Right kidney (tissue), 9 donors: ENCODE measurements at places on chromosomes 3 and 15.

DNA sequence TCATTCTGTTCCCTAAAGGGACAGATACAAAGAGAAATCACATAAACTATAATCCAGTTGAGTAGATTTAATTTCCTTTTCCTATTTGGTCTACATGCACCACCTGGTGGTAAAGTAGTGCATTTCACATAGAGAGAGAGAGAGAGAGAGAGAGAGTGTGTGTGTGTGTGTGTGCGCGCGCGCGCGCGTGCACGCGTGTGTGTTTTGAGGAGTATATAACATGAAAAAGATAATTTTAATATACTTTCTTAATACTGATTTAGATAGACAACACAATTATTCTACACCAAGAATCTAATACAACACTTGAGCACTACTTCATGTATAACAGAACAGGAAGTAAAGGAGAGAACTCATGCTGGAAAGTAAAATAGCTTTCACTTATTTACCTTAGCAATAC lies 1.1 kb upstream of the FGF7 start:
- DNase-seq: peak; percentile 73

DNA sequence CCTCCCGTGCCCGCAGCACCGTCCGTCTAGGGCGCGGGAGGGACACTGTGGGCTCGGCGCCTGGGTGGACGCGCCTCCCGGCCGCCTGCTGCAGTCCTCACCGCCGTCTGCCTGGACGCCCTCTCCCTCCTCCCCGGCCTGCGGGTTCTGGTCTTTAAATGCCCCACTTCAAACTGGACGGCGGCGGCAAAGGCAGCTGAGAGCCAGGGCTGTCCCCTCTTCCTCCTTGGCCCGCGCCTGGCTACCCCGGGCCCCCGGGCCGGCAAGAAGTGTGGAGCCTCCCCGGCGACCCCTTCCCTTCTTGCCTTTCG lies 426 bp downstream of the CBLB start:
- DNase-seq: peak; percentile 97

DNA sequence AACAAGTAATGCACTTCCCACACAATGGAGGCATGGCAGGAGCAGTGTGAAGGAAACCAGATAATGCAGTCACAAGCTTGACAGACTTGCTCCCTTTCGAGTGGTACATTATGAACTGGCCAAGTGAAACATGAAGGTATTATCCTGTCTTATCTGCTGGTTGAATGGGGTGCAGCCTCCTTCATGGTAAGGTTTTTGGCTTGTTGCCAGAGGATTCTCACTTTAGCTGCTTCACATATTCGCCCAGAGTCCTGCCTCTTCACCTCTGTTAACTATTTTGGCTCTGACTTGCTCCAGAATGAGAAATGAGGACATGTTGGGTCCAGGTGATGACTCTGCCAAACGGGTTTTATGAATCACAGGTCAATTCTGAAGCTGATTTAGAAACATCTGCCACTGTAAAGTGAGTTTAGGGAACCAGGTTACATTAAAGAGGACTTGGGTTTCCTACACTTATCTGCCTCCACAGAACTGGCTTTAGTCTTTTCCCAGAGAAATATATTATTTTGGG lies 19.5 kb upstream of the CCDC39 start:
- no peak for DNase-seq

- DNase-seq: no peak
These were observed 78.6 kb downstream of the MYLK start for GRCh38 chr3:123805504-123805903.

DNA sequence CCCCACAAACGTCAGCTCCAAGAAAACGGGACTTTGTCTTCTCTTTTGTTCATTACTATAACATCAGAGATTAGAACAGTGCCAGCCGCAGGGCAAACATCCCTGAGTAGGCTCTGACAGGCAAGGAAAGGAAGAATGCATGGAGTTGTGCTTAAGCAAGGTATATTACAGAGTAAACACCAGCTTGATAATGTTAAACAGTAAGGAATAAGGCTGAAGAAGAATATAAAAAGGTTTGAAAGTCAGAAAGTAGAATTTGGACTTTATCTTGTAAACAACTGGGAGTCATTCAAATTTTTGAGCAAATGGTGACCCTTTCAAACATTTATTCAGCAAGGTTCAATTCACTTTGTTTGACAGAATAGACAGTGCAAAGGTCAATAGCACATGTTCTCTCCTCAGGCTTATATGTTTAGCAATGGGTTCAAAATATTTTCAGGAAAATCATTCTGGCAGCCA lies 11.0 kb downstream of the GABPB1 start:
- no peak for DNase-seq

DNA sequence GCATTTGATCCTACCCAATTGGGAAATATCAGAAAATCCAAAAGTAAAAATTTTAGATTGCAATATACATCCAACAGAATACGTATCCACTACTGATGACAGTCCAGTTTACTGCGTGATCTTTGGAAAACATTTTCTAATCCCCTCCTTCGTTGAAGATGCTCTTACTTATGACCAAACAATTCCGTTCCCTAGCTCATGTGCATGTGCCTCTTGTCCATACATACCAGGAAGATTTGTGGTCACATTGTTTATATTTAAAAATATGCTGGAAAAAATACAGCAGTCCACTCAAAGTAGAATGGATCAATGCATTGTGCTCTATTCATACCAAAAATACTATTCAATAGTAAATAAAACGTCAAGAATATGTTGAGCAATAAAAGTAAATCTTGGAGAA lies 135.3 kb downstream of the CHL1 start:
- DNase-seq: no peak

- DNase-seq: no peak
These were observed 61.8 kb downstream of the SENP2 start for GRCh38 chr3:185647880-185648210.

GRCh38 chr3:14680716-14681115 lies 5.8 kb downstream of the C3orf20 start:
- no peak for DNase-seq

DNA sequence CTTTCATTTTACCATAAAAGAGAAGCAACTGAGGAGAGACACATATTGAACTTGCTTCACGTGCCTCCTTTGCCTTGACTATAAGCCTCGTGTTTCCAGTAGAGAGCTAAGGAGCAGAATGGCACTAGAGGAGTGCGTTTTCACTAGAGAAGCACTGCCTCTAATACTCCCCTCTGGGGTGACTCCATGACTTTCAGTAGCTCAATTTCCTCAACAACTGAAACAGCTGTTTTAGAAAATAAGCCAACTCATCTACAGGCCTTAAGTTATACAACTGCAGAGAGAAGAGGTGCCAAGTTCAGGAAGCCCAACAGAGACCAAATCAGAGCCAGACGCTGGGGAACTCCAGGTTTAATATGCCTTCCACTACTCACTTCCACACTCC lies 1.9 kb downstream of the UBP1 start:
- peak; percentile 23 for DNase-seq

- DNase-seq: no peak
These were observed 76.0 kb downstream of the CFAP20DC start for GRCh38 chr3:58973796-58974195.

GRCh38 chr15:25544076-25544475 lies 105.3 kb upstream of the UBE3A start:
- no peak for DNase-seq

GRCh38 chr15:67884514-67885174 lies 44.8 kb upstream of the RNU6-1 start:
- peak; percentile 72 for DNase-seq

GRCh38 chr3:152236716-152237115 lies 32.0 kb upstream of the MBNL1 start:
- no peak for DNase-seq

- DNase-seq: no peak
These were observed 240.8 kb upstream of the CMC1 start for GRCh38 chr3:28000608-28001007.

DNA sequence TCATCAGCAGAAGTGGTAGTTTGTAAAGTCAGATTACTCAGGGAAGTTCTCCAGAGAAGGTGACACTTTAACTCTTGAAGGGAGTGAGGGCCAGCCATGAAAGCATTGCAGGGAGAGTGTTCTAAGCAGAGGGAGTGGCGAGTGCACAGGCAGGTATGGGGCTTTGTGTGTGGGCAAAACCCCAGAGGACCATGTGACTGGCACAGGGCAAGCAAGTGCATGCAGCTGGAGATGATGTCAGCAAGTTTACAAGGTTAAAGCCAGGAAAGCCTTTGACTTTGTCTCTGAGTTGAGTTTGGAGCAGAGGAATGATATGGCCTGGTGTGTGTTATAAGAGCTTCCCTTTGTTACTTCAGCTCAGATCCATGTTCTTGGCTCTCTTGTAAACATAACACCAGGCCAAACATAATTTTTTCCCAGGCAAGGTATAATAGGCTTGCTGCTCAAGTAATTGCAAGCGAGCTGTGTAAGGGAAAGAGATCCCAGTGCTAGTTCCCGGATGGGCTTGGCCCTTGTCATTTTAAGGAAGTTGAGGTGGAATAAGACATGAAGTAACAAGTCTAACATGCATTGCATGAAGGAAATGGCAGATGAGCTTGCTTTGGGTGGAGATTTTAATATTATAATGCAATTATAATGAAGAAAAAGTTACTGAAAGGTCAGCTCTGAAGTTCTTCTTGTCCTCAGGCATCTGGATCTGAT lies 341.1 kb upstream of the LRRC3B start:
- DNase-seq: no peak

- DNase-seq: no peak
These were observed 56.8 kb upstream of the IMPG2 start for GRCh38 chr3:101377209-101377608.

DNA sequence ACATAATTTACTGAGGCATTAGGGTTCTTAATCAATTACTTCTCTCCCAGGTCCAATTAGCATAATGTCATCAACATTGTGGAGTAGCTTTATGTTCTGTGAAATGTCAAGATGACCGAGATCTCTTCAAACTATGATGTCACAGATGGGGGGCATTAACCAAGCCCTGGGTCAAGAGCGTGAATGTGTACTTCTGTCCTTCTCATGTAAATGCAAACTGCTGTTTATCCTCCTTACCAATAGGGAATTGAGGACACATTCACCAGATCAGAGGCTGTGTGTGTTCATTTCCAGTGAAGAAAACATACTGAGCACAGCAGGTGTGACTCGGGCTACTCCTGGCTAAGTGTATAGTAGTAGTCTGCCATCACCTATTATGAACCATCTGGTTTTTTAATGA lies 177.9 kb downstream of the MINAR1 start:
- no peak for DNase-seq

GRCh38 chr3:175005881-175006280 lies 146.7 kb downstream of the NAALADL2 start:
- DNase-seq: no peak

GRCh38 chr15:20644896-20645295 lies 103.3 kb upstream of the GOLGA6L6 start:
- no peak for DNase-seq

DNA sequence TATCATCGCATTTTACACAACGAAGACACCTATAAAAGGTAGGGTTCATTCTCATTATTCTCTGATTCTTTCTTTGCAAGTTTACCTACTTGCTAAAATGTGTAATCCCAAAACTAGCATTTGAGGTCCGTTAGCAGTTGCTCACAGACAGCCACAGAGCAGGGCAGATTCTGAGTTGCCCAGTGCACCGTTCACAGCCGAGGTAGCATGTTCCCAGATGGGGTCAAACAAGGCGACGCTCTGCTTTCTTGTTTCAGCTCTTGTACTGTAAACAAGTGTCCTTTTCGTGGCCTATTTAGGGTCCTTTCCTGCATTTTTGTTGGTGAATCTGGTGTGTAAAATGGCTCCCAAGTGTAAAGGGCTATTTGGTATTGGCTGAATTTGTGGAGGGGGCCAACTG lies 3.1 kb downstream of the PPP1R2 start:
- DNase-seq: no peak

DNA sequence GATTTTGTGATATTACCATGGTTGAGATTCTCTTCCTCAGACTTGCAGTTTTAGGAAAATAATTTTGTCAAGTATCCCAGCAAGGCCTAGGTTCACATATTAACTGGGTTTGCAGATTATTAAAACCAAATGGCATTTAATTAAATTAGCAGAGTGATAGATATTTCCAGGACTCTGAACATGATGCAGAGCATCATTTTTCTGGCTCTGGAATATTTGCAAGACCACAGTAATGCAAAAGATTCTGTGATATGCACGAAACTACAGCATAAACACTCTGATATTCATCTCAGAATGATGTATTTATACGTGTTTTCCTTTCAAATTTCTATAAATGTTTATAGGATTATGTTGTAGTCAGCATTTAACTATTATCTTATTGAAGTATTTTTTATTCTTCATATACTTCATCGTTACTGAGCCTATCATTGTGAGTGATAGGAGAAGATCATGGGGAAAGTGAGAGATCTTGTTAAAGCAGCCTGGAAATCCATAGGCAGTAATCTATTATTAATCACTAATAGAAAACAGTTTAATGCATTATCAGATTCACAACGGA lies 1245.6 kb downstream of the OTOL1 start:
- DNase-seq: no peak

GRCh38 chr3:197149-197827 lies 725 bp downstream of the CHL1 start:
- peak; percentile 43 for DNase-seq

GRCh38 chr15:27973886-27974285 lies 125.2 kb downstream of the OCA2 start:
- DNase-seq: no peak

DNA sequence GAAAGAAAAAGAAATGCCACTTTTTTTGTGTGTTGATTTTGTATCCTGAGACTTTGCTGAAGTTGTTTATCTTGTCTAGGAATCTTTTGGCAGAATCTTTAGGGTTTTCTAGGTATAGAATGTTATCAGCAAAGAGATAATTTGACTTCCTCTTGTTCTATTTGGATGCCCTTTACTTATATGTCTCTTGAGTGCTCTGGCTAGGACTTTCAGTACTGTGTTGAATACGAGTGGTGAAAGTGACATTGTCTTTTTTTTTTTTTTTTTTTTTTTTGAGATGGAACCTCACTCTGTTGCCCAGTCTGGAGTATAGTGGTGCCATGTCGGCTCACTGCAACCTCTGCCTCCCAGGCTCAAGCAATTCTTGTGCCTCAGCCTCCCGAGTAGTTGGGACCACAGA lies 64.7 kb upstream of the NPHP3 start:
- DNase-seq: no peak

- no peak for DNase-seq
These were observed 139.8 kb downstream of the TPRG1 start for GRCh38 chr3:189311521-189311920.

- DNase-seq: no peak
These were observed 12.1 kb downstream of the GALNT15 start for GRCh38 chr3:16186565-16186964.
